ENCODE measurements at places on chromosomes 11 and 22. TPM values are rescaled to one million over a fixed set of nuclear protein-coding genes. Genes with fewer than 3 reads are reported as not detected.
A peak's percentile ranks its signal among the peaks of the same experiment; 100 is the strongest.

MS4A3 gene
- total RNA-seq = not detected

GLYATL1 gene
- not detected for total RNA-seq

PLEKHB1 gene
- total RNA-seq = 10.0 TPM

DUSP8 gene
- 0.13 TPM for total RNA-seq

POU2AF2 gene
- total RNA-seq = not detected

CASP1 gene
- total RNA-seq = 87.6 TPM

CNTF gene
- 2.8 TPM for total RNA-seq

PHF5A gene
- total RNA-seq = 62.1 TPM

DNA sequence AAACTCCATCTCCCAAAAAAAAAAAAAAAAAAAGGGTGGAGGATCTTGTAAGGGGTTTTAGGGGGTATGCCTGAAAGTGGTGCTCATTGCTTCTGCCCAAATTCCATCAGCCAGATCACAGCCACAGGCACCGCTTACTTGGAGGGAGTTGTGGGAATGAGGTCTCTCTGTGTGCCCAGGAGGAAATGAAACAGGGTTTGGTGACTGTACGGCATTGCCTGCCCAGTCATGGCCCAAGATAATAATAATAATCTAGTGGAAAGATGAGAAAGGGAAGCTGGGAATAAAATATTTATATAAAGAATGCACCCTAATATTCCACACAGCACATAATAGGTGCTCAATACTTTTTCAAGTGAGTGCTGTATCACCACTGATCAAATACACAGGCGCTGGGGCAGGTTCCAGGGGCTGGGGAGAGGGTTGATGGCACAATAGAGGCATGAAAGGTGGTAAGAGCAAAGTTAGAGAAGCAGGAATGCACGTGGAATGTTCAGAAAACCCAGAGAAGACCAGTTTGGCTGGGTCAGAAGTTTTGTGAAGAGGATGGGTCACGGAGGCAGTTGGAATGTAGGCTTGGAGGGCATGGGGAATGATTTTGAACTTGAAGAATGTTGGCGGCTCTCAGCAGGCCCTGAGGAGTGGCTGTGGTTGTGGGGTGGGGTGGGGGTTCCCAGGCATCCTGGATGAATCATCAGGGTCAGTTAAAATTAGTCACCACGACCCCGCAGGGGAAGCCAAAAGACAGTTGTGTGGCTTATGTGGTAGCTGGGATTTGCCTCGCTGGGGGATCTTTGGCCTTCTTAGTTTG lies 12.5 kb upstream of the MB start:
- peak; percentile 68 for DNase-seq

DNA sequence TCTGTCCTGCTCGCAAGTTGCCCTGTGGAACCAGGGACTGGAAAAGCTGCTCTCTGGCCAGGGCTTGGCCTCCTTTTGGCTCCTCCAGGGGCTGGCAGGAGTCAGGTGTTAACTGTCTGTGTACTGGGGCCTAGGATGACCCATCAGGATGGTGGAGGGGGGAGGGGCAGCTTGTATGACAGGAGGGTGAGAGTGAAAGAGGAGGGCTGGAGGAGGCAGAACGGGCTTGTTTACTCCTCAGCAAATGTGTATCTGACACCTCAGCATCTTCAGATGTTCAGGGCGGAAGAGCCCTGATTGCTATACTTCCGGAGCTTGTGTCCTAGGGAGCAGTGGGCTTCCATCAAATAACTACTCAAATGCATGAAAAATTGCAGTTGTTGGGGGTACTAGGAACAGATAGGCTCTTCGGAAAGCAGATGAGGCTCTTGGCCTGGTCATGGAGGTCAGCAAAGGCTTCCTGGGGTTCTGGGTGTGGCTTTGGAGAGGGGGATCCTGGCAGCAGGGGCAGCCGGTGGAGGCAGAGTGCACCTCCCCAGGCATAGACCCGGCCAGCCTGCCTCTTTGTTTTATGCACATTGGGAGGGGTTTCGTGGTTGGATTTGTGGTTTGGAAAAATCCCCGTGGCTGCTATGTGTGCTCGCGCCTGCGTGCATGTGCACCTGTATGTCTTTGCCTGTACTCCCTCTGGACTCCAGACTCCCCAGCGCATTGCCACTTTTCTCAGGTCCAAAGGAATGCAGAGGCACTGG lies 31.2 kb downstream of the CD82 start:
- peak; percentile 77 for DNase-seq

DNA sequence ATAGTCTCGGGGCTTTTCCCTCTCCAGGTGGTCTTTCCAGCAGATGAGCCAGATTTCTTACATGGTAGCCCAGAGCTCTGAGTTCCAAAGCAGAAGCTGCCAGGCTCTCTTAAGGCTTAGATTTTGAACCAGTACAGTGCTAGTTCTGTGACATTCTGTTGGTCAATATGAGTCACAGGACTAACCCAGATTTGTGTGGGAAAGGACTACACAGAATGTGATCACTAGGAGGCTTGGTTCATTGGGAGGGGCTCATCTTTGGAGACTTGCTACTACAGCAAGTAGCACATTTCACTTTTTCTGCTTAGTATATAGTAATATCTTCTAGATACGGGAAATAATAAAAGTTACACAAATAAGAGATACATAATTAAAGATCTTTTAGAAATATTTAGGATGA lies 24.1 kb downstream of the RNF214 start:
- DNase-seq = no peak

GRCh38 chr11:10941871-10942270 lies 84.0 kb upstream of the ZBED5 start:
- DNase-seq = no peak

GRCh38 chr11:118338637-118339061 lies 3.9 kb downstream of the CD3D start:
- peak; percentile 97 for DNase-seq

DNA sequence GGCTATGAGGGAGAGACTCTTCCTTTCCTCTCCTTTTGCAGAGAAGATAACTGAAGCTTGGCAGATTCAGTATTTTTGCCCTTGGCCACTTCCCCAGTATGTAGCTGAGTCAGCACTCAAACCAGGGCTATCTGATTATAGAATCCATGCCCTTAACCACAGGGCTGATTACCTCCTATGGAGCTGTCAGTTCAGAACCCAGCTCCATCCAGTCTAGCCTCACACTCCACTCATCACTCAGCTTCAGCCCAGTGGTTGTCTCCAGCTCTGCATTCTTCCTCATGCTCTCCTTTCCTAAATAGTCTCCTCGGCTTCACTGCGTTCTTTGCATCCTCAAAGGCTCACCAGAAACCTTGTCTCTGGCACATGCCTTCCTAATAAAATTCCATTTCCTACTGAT lies 151.6 kb upstream of the BLID start:
- no peak for DNase-seq

DNA sequence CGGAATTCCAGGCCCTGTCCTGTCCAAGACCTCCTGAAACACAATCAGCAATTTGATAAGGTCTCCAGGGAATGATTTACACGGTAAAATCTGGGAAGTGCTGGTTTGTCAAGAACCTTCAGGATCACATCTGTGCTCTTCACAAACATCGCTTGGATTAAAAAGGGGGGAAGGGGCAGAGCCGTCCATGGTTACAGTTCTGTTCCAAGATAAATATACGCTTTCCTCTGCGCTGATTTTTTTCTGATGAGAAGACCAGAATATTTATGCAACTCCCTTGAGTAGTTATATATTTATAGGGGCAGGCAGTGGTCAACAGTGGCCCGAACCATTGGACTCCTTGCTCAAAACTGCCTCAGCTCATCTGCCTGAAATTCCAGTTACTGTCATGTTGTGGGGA lies 9.2 kb upstream of the APOL5 start:
- DNase-seq = no peak

- DNase-seq = no peak
Observed at GRCh38 chr11:8937659-8938058, 4.9 kb upstream of the C11orf16 start.

DNA sequence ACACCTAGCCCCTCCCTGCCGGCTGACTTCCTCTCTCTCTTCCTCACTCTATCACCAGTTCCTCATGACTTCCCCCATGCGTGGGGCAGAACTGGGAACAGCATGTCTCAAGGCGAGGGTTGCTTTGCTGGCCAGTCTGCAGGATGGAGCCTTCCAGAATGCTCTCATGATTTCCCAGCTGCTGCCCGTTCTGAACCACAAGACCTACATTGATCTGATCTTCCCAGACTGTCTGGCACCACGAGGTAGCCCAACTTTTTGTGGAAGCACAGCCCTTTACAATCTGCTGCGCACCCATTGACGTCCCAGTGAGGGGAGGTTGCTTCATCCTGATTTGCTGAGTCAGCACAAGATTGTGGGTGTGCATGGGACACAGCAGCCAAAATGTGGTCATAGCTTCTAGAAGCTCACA lies 8.6 kb downstream of the TCN2 start:
- no peak for DNase-seq

GRCh38 chr22:22196018-22196533 lies 48.5 kb upstream of the VPREB1 start:
- no peak for DNase-seq

- no peak for DNase-seq
Observed at GRCh38 chr11:17695454-17696441, 23.6 kb upstream of the MYOD1 start.

- DNase-seq = no peak
Observed at GRCh38 chr11:88596786-88597185, 259.2 kb upstream of the CTSC start.

- DNase-seq = no peak
Observed at GRCh38 chr11:74541466-74541865, 47.9 kb upstream of the LIPT2 start.

GRCh38 chr11:4459500-4459899 lies 10.4 kb downstream of the OR52K2 start:
- no peak for DNase-seq

DNA sequence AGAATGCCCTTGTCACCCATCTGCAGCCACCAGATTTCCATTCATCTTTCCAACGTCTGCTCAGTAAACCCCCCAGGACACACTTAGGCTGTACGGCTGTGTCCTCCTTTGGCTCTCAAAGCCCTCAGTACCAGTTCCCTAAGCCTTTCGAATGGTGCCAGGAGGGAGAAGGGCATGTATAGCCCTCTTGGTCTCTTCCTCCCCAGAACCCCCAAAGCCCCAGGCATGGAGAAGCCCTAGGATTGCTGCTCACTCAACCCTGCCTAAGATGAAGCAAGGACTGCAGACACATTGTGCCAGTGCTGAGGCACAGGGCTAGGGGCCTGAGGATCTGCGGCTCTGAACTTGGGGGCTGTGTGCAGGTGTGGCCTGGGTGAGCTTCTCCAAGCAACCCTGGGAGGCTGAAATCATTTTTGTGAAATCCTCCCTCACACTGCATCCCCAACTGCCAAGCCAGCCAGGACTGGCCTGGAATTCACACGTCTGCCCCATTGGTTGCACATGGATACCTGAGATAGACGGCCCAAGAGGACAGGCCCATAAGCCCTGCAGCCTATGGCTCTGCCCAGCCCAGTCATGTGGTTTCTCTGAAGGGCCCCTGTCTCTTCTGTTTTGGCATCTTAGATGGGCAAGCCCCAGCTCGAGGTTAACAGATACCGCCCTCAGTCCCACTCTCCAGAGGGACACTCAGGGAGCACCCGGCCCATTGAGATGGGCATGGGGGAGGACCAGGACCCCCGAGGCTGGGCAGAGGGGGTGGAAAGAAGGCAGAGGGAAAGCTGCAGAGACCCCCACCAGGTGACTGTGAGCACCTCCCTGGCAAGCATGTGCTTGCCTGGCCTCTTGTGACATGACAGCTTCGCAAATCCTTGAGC lies 34.0 kb downstream of the KCNQ1OT1 start:
- peak; percentile 11 for DNase-seq

DNA sequence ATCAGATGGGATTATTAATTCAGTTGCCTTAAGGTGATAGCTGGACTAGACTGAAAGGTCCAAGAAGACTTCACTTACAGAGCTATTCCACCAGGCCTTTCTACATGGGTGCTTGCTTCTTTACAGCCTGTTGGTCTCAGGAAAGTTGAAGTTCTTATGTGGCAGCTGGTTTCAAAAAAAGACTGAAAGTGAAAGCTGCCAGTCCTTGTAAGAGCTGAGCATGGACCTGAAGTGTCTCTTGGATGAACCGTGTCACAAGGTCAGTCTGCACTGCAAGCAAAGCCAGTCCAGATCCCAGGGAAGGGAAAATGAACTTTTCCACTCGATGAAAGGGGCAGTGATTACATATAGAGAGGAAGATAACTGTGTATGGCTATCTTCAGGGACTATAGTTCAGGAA lies 201.5 kb upstream of the LUZP2 start:
- DNase-seq = no peak

DNA sequence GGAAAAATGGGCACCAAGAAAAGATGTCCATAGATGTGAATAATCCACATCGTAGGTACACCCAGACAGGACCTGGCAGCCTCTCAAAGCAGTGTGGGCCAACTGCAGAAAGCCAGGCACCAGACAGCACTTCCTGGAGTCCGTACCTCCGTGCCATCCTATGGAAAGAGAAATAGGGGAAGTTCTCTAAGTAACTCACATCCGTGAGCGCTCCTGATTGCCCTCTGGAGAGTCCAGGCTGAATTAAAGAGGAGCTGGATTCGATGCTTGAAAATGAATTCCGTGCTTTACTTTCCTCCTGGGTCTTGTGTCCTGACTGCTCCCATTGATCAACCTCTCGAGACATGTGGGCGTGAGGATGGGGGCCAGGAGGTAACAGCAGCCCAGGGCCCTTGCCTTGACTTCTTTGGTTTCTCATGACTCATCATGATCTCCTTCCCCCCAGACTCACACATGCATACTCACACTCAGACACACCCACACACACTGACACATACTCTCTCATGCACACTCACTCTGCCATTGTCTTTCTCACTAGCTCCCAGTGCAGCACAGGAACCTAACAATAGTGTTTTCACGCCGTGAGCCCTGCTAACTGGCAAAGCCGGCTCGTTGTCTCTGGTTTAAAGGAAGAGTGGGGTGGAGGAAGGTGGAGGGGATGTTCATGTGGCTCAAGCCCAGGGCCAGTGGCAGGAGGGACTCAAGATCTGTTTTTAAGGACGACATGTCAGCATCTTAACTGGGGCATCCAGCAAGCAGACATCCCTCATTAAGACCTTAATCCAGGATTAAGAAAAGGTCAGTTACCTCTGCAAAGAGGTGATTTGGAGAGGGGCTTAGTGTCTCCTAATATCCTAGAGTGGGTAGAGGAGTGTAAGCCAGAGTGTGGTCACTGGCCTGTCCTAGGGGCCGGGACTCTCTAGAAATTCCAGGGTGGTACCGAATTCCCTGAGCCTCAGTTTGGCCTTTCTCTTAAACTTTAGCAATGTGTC lies 104.2 kb downstream of the SCN3B start:
- no peak for DNase-seq
